ENCODE measurements at places on chromosomes 2 and 18. TPM values are rescaled to one million over a fixed set of nuclear protein-coding genes. Genes with fewer than 3 reads are reported as not detected.

TUBA3E gene
- total RNA-seq: 0.62 TPM

GREB1 gene
- total RNA-seq: 1.7 TPM

GPR45 gene
- not detected for total RNA-seq

ZAP70 gene
- total RNA-seq: not detected

IL36G gene
- not detected for total RNA-seq

RESP18 gene
- not detected for total RNA-seq

RPIA gene
- 29.8 TPM for total RNA-seq

ARHGAP28 gene
- total RNA-seq: 0.03 TPM

UGT1A10 gene
- 0.49 TPM for total RNA-seq

CRYGA gene
- not detected for total RNA-seq

MOGAT1 gene
- total RNA-seq: not detected

ANKRD30BL gene
- not detected for total RNA-seq

STPG4 gene
- not detected for total RNA-seq

TFCP2L1 gene
- total RNA-seq: 6.2 TPM

ITPRIPL1 gene
- total RNA-seq: not detected

GRP gene
- not detected for total RNA-seq

ASB18 gene
- 0.03 TPM for total RNA-seq

BMP10 gene
- total RNA-seq: not detected

HMSD gene
- total RNA-seq: not detected

RNF144A gene
- total RNA-seq: 10.0 TPM

MDH1B gene
- total RNA-seq: 1.1 TPM

C2orf49 gene
- total RNA-seq: 15.0 TPM

MLPH gene
- 318 TPM for total RNA-seq

CHRND gene
- not detected for total RNA-seq

STARD6 gene
- total RNA-seq: not detected

UGT1A5 gene
- total RNA-seq: not detected

PROKR1 gene
- 0.03 TPM for total RNA-seq

SCLY gene
- total RNA-seq: 21.6 TPM

IRS1 gene
- 15.2 TPM for total RNA-seq

FAM124B gene
- total RNA-seq: not detected
